Central memory CD8-positive, alpha-beta T cell (primary cell): ENCODE measurements at places on chromosomes 5 and 9.

DNA sequence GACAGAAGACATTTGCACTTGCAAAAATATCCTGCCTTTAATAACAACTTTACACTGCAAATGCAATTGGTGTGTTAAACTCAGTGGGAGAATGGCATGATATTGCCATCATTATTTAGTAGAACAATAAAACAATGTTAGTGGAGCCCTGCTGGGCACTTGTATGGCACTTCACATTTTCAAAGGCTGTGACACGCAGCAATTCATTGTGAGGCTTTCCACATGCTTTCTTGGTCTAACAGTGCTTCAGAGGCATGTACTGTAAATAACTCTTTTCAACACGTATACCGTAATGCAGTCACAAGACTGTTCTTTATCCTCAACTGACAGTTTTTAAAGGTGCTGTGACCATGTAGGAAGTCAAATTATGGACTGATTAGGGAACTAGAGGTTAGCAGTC lies 155.5 kb upstream of the EPB41L4A start:
- no peak for DNase-seq

- DNase-seq: no peak
Observed at GRCh38 chr9:136443087-136443486, 3.4 kb upstream of the INPP5E start.

GRCh38 chr5:140870221-140871201 lies 1.8 kb downstream of the PCDHA11 start:
- no peak for DNase-seq

DNA sequence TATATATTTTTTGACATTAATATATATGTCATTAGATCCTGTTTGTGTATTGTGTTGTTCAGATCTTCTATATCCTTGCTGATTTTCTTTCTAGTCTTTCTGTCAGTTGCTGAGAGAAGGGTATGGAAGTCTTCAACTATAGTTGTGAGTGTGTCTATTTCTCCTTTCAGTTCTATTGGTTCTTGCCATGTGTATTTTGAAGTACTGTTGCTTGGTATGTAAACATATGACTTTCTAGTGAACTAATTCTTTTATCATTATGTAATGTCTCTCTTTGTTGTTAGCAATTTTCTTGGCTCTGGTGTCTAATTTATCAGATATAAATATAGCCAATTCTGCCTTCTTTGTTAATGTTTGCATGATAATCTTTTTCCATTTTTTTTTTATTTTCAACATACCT lies 84.3 kb upstream of the CAST start:
- DNase-seq: no peak

DNA sequence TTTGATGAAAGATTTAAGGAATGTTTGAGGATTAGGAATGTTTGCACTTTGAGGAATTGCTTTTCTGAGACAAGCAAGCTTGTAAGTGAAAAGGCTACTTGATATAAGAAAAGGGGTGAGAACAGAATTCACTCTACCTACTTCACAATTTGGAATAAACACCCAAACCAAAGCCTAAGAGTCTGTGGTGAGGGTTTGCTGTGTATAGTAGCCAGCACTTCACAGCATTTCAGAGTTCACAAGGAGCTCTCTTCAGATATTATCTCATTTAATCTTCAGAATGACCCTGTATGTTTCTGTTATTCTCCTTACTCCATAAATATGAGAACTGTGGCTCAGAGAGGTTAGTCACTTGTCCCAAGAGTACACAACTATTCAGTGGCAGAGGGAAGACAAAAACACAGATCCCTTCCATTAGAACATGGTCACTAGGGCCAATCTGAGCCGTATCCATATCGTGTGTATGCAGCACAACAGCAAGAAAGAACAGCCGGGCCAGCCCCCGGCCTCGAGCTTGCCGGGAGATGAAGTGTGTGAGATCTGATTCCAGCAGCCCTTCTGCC lies 92.4 kb downstream of the FRMD3 start:
- DNase-seq: no peak

DNA sequence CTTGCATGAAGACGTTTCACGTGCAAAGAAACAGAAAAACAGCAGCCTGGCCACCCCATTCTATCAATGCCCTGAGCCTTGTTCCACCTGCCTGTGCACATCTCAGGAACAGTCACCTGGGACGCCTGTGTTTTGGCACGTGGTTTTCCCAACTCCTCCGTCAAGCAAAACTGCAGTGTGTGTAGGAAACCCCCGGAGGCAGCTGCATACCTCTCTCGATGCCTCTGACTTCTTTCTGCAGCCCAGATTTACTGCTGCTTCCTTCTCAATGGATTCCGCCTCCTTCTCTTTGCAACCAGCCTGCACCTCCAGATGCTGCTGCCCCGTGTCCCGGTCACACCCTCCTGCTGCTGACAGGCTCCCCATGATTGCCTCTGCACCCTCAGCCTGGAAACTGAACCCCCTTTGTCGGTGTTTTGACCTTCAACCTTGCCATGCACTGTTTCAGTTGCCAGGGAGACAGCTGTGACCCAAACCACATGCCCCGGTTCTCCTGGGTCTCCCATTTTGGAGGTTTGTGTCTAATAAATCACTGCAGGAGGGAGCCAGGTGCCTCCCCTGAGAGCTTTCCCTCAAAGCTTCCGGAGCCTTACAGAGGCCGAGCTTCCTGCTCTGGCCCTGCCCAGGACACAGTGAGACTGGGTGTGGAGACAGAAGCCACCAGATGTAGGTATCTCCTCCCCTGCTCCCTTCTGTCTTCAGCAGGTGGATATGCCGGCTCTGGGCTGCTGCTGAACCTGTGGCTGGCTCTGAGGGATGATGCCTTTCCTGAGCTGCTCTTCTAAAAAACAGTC lies 395.5 kb upstream of the IRX1 start:
- DNase-seq: no peak
